Vagina (tissue), 2 donors: ENCODE measurements at places on chromosomes 5 and 9.

DNA sequence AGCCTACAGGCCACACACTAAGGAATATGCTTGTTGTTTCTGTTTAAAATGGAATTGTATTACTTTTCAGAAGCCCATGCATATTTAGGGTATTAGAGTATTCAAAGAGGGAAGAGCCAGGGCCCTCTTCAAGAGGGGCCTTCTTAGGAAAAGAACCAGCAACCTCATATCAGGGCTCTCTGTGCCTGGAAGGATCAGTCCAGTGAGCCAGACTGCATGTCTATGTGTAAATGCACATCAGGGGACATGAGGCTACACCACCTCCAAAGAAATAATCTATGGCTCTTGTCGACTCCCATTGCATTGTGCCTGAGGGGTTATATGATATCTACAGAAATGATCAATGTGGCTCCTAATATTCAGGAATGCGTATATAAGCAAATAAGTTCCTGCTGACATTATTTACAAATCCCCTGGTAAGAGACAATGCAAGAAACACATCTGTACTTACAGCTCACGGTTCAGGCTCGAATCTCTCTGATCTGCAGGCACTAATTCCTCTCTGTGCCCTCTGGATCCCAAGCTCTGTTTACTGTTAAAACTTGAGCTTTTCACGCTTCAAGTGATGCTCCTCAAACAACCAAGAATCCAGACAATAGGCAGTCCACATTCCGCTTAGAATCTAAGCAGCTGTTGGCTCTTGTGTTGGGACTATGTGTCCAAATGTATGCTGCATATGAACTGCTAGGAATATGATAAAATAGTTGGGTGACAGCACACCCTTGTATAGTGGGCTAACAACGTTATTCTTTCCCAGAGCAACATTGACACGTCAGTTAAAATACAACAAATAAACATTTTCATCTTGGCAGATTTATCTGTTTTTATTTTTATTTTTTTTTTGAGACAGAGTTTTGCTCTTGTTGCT, 150.2 kb upstream of the KLF9 start:
- peak; percentile 79 for DNase-seq

DNA sequence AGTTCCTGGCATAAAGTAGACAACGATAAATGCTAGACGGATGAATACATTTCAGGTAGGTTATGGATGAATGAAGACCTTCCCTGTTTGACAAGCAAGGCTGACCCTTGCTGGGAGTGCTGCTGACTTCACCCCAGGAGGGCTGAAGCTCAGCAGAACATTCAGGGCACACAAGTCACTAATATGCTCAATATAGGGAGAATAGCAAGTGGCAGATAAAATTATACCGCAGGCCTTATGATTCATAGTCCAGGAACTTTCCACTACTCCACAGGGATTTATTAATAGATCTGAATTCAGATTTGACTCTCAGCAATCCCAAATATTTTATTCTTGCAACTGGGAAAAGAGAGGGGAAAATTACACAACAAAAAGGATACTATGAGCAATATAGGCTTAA, 38.2 kb upstream of the GRAMD2B start:
- no peak for DNase-seq

- DNase-seq = no peak
Observed at GRCh38 chr9:83208065-83208850, 145.3 kb upstream of the RASEF start.

- DNase-seq = no peak
Observed at GRCh38 chr5:61809651-61810050, 477.6 kb downstream of the ZSWIM6 start.

DNA sequence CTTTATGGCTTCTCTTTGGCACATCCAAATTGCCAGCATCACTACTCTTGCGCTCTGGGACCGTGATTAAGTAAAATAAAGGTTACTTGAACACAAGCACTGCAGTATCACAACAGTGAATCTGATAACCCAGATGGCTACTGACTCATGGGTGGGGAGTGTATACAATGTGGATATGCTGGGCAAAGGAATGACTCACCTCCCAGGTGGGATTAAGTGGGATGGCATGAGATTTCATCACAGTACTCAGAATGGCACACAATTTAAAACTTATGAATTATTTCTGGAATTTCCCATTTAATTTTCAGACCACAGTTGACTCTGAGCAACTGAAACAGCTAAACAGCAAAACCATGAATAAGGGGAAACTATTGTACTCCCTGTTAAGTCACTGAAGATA, 4.3 kb downstream of the GFM2 start:
- no peak for DNase-seq

DNA sequence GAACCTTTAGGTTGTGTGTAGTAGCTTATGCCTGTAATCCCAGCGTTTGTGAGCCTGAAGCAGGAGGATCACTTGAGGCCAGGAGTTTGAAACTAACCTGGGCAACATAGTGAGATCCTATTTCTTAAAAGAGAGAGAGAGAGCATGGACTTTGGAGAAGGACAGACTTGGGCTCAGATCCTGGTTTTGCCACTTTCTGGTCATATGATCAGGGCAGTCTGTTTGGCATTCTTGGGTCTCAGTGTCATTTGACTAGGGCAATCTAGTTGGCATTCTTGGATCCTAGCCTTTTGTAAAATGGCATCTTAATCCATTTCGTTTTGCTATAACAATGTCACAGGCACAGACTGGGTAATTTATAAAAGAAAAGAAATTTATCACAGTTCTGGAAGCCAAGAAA, 28.4 kb downstream of the RCL1 start:
- DNase-seq = no peak

GRCh38 chr5:68265347-68265746, 49.8 kb downstream of the PIK3R1 start:
- no peak for DNase-seq

DNA sequence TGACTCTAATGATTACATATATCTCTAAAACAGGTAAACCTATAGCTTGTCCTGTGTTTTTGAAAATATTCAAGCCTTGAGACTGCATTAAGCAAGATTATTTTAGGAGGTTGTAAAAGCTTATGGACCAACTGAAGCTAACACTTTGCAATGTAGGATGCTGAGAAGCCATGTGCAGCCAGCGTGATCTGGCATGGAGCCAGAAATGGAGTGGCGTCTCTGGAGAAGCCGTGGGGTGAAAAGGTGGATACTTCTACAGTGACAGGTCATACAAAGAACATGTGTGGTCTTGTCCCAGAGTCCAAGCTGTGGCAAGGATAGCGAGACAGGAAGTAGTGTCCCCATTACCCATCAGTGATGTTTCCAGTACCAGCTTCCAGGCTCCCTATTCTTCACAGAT, 100.8 kb upstream of the CD180 start:
- DNase-seq = no peak

- DNase-seq = no peak
Observed at GRCh38 chr9:134318941-134319305, 7.3 kb upstream of the RXRA start.

DNA sequence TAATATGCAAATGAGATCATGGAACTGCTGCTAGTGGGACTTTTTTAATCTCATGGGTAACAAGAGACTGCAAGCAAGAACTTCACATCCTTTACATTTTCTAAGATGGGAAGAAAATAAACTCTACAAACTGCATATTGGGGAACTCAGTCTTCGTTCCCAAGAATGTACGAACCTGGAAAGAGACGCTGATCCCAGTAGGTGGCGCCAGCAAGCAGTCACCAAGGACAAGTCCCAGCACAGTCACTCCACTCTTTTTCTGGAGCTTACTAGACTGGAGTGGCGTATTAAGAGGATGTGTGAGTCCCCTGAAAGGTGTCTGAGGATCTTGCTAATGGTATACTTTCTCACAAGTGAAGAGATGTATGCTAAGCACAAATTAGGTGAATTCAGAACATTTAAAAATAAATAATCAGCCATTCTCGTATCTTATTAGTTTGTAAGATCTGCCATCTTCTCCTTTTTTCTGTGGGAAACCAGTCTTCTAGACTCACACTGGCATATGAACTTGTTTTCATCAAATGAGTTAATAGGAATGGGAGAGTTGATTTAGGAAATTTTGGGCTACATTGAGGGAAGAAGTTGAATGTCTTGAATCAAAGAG, 16.0 kb upstream of the PUM3 start:
- no peak for DNase-seq

DNA sequence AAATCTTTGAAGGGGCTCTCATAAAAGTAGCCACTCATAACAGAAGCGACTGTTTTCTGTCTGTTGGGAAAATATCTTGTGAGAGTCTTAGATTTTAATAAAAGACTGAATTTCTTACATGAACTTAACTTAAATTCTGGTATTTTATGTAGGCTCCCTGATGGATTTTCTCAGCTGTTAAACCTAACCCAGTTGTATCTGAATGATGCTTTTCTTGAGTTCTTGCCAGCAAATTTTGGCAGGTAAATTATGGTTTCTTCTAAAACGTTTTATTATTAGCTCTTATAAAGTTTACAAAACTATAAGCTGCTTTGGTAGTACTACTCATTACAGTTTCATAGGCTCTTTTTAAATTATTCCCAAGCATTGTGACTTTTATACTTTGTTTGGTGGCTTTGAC, 87.0 kb downstream of the ERBIN start:
- no peak for DNase-seq

GRCh38 chr5:154732212-154732611, 23.0 kb upstream of the LARP1 start:
- DNase-seq = no peak

DNA sequence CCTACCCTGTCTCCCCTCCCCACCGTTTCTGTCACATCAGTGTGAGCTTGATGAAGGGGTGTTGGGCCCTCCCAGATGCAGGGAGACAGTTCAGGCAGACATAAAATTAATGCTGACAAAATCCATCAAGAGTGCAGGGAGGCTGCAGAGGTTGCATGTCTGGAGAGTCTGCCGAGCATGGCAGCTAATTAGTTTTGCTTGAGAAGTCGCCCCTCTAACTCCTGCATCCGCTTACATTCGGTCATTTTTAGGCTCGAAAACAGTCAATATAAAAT, 44.9 kb downstream of the GALNT12 start:
- DNase-seq = no peak

GRCh38 chr9:15461056-15461455, 38.4 kb downstream of the SNAPC3 start:
- DNase-seq = no peak

- no peak for DNase-seq
Observed at GRCh38 chr5:113118765-113119164, 142.2 kb downstream of the DCP2 start.

DNA sequence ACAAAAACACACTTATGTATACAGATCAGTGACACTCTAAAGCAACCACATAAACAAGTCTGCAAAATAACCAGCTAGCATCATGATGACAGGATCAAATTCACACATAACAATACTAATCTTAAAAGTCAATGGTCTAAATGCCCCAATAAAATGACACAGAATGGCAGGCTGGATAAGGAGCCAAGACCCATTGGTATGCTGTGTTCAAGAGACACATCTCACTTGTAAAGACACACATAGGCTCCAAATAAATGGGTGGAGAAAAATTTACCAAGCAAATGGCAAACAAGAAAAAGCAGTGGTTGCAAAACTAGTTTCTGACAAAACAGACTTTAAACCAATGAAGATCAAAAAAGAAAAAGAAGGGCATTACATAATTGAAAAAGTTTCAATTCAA, 26.0 kb downstream of the GAPT start:
- DNase-seq = no peak

GRCh38 chr5:132627470-132627869, 30.5 kb upstream of the IL13 start:
- no peak for DNase-seq

DNA sequence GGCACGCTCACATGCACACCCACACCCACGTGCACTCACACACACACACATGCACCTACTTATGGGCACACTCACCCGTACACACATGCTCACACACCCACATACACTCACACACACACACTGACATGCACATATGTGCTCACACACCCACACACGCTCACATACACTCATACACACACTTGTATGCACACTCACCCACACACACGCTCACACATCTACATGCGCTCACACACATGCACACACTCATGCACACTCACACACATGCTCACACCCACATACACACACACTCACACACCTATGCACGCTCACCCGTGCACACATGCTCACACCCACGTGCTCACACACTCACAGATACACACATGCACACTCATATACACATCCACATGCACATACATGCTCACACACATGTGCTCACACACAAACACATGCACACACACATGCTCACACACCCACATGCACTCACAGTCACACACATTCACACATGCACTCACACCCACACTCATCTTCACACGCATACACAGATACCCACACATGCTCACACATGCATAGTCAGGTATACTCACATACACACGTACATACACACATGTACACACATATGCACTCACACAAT, 138.3 kb downstream of the OLFM1 start:
- DNase-seq = no peak

DNA sequence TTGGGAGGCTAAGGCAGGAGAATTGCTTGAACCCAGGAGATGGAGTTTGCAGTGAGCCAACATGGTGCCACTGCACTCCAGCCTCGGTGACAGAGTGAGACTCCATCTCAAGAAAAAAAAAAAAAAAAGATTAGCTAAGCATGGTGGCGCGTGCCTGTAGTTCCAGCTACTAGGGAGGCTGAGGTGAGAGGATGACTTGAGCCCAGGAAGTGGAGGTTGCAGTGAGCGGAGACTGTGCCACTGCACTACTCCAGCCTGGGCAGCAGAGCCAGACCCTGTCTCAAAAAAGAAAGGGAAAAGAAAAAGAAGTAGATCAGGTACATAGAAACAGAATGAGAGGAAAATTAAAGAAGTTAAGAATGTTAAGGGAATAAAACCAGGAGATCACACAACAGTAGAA, 927.1 kb upstream of the DMAC1 start:
- DNase-seq = no peak

GRCh38 chr5:9437741-9438240, 108.1 kb downstream of the SEMA5A start:
- no peak for DNase-seq

- DNase-seq = no peak
Observed at GRCh38 chr9:123965801-123966686, 36.1 kb upstream of the DENND1A start.

- DNase-seq = no peak
Observed at GRCh38 chr9:33379666-33380389, 22.5 kb downstream of the AQP7 start.

DNA sequence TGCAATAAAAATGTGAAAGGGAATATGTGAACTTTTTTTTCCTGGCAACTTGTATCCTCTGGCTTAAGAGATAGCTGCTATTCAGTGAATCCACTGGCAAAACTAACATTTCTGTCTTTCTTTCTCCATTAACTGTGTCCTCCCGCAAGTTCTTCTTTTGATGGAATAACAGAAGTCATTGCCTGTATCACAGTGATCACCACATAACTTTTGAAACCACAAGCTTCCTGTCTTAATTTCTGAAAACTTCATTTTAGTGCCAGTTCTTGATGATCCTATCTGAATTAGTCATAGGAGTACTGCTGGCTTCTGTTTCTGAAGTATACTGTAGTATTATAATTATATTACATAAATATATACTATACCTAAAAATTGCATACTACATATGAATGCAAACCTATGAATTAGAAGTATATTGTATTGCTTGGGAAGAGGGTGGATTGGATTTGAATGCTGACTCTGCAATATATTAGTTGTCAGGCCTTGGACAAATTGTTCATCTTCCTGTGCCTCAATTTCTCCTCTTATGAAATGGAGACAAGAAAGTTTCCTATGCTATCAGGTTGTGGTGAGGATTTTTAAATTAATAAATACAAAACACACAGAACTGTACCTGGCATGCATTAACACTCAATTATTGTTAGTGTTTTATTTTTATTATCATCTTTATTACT, 441.6 kb downstream of the CETN3 start:
- DNase-seq = no peak

- DNase-seq = no peak
Observed at GRCh38 chr5:139377226-139377625, 5.9 kb downstream of the SLC23A1 start.
